ENCODE measurements at places on chromosomes 4 and X.

DNA sequence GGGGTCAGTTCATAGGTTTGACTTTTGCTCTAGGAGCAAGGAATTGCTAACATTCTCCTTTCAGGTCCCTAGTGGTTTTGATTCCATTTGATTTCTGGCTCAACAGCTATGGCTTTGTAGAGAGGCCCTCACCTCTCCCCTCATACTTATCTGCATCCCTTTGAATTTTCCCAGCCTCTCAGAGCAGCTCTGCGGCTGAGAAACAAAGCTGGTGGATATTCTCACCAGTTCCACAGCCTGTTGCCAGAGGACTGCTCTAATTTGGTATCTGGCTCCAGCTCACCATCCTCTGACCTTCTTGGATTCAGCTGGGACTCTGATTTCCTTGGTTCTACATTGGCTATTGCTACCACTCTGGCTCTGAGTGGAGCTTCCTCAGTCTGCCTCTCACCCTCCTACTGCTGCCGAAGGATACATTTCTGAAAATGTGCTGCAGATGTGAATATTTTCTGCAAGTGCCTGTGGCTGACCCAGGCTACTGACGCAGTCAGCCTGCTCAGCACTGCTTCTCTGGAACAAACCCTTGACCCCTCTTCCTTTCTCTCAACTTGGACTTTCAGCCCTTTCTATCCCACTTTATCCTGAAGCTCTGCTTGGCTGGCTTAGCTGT lies 110.9 kb upstream of the ENPEP start:
- DNase-seq, result no peak

- no peak for DNase-seq
These were observed 168.8 kb upstream of the HS3ST1 start for GRCh38 chr4:11597506-11597905.

- no peak for DNase-seq
These were observed 773 bp upstream of the ITM2A start for GRCh38 chrX:79367907-79368306.

- no peak for DNase-seq
These were observed 21.7 kb upstream of the GEMIN8 start for GRCh38 chrX:14051416-14051815.

- no peak for DNase-seq
These were observed 63.2 kb downstream of the ANAPC10 start for GRCh38 chr4:145034727-145035211.

- DNase-seq, result no peak
These were observed 62.3 kb upstream of the RELL1 start for GRCh38 chr4:37748485-37748884.

DNA sequence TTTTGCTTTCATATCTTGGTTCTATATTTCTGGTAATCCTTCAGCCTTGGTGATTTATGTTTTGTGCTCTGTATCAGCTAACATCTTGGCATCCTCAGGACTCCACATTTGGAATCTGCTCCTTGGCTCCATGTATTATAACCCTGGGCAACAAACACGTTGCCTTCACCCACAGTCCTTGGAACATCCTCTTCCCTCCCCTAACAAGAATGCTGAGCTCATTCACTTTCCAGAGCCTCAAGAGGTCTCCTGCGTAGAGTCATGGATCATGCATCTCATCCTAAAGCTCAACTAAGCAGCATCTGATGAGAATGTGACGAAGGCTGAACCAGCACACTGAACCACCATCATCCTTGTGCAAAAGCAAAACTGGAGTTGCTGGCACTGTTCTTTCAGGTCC lies 60.5 kb upstream of the C1GALT1C1 start:
- no peak for DNase-seq

DNA sequence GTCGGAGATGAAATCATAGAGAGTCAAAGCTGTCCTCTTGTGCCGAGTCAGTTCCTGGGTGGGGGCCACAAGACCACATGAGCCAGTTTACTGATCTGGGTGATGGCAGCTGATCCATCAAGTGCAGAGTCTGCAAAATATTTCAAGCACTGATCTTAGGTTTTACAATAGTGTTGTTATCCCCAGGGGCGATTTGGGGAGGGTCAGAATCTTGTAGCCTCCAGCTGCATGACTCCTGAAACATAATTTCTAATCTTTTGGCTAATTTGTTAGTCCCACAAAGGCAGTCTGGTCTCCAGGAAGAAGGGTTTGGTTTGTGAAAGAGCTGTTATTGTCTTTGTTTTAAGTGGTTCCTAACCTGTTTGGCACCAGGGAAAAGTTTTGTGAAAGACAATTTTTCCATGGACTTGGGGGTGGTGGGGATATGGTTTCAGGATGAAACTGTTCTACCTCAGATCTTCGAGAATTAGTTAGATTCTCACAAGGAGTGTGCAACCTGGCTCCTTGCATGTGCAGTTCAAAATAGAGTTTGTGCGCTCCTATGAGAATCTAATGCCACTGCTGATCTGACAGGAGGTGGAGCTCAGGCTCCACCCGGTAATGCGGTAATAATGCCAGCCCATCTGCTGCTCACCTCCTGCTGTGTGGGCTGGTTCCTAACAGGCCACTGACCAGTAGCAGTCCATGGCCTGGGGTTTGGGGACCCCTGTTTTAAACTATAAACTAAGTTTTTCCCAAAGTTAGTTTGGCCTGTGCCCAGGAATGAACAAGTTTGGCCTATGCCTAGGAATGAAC lies 29.2 kb downstream of the METAP1 start:
- DNase-seq, result no peak

GRCh38 chrX:139179592-139179991 lies 350.9 kb upstream of the F9 start:
- DNase-seq, result no peak

- DNase-seq, result no peak
These were observed 50.8 kb upstream of the HOPX start for GRCh38 chr4:56731857-56732256.

DNA sequence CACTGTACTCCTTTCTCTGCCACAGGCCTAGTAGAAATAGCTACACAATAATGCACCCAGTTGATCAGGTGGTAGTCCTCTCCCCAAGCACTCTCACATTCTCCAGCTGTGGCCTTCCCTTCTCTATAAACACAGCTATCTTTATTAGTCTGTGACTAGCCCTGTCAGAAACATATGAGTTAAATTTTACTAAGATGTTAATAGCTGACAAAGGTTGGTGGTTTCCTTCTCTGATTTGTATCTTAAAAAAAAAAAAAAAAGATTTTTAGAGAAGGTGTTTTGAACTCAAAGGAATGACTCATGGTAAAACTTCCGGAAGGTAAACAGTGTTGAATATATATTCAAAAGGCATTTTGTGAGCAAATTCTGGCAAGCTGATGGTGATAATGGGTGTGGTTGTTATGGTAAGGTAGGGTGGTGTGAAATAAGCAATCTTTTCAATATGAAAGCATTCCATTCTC lies 327.4 kb downstream of the PPP3CA start:
- DNase-seq, result no peak
